GM23248 (cell line): ENCODE measurements at places on chromosomes 11 and 22. TPM values are rescaled to one million over a fixed set of nuclear protein-coding genes. Genes with fewer than 3 reads are reported as not detected.

- H3K27ac ChIP-seq = no peak overlapping the region
- H3K4me1 ChIP-seq = no peaks in the 10 kb centered on the region
- H3K27me3 ChIP-seq = no peaks in the 10 kb centered on the region
- H3K4me3 ChIP-seq = no peak overlapping the region
- peak; percentile 5 for DNase-seq
- H3K36me3 ChIP-seq = no peaks in the 10 kb centered on the region
These were observed 56.2 kb downstream of the CYP2R1 start for GRCh38 chr11:14835496-14836492.

DNA sequence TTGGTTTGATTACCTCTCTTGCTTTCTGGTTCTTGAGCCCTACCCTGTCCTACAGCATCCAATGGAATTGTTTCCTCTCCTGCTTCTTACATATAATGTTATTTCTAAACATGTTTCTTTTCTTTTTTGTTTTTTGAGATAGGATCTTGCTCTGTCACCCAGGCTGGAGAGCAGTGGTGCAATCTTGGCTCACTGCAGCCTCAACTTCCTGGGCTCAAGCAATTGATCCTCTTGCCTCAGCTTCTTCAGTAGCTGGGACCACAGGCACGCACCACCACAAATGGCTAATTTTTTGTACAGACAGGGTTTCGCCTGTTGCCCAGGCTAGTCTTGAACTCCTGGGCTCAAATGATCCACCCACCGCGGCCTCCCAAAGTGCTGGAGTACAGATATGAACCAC is 105.9 kb downstream of the SGSM3 start:
- no peak for DNase-seq
- peaks cover 32% of the 10 kb centered on the region for H3K4me1 ChIP-seq
- no peaks in the 10 kb centered on the region for H3K36me3 ChIP-seq
- H3K27me3 ChIP-seq = no peaks in the 10 kb centered on the region
- no peak overlapping the region for H3K4me3 ChIP-seq

DNA sequence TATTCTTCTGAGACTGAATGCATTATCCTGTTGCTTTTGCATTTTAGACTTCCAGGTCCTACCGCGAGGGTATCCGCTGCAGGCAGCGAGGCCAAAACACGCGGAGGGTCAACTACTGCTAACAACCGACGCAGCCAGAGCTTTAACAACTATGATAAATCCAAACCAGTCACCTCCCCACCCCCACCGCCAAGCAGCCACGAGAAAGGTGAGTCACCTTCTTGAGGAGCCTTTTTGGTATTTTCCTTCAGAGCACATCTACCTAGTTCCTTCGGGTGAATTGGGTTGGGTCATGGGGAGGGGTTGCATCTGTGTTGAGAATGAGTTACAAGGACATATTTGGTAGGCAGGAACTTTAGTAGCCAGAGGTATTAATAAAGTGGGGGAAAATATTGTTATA is 179.8 kb downstream of the NAV2 start:
- H3K27ac ChIP-seq = no peak overlapping the region
- peak; percentile 24 for DNase-seq
- peaks cover 6% of the 10 kb centered on the region; the same call in 1 of the 2 replicates for H3K36me3 ChIP-seq

DNA sequence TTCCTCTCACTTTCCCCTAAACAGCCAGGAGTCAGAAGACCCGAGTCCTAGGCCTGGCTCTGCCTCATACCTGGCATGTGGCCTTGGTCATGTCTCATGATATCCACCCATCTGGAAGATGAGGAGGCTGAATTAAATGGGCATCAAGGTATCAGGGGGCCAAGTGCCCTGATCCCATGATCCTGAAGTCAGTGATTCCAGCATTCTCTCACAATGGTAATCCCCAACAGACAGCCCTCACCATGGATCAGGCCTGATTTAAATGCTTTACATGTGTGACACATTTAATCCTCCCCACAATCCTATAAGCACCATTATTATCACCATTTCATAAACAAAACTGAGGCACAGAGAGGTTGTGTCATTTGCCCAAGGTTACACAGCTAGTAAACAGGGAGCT is 70.0 kb downstream of the PDE2A start:
- H3K4me1 ChIP-seq = peaks cover 13% of the 10 kb centered on the region; the same call in 1 of the 2 replicates
- H3K4me3 ChIP-seq = no peak overlapping the region
- DNase-seq = no peak
- no peak overlapping the region for H3K27ac ChIP-seq

- H3K27ac ChIP-seq = no peak overlapping the region
- H3K27me3 ChIP-seq = peaks cover 50% of the 10 kb centered on the region
- H3K4me1 ChIP-seq = no peaks in the 10 kb centered on the region
- no peak for DNase-seq
- H3K4me3 ChIP-seq = no peak overlapping the region
- H3K36me3 ChIP-seq = no peaks in the 10 kb centered on the region
These were observed 977 bp upstream of the SORL1-AS1 start for GRCh38 chr11:121453589-121454299.

- H3K4me3 ChIP-seq = peak overlapping the region; percentile 92
- no peaks in the 10 kb centered on the region for H3K36me3 ChIP-seq
- H3K27me3 ChIP-seq = no peaks in the 10 kb centered on the region
- DNase-seq = peak; percentile 75
- peak overlapping the region; percentile 67 for H3K27ac ChIP-seq
These were observed 1.2 kb downstream of the DGCR2 start for GRCh38 chr22:19120829-19121630.

DNA sequence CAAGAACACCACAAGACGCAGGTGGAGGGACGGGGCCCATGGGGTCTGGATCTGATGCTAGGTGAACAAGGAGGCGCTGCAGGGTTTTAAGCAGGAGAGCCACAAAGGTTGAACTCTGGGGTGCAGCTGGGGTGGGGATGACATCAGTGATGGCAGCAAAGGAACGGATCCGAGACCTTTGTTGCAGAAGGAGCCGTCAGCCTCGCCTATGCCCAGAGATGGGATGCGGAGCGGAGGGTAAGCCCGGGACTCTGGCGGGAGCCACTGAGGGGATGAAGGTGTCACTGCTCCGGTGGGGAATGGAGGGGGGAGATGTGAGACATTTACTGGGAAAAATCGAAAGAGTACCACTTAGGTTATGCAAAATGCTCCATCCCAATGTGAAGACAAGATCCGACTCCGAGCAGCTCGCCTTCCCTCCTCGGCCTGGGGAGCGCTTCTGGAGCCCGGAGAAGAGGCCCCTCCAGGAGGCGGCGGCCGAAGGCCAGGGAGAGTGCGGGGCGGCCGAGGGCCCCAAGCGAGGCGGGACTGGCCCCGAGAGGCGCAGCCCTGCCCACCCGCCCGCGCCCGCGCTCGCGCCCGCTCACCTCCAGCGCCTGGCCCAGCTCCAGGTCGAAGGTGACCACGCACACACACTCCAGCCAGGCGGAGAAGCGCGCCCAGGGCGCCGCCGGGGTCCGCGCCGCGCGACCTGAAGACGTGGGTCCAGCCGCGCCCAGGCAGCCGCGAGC is 422 bp downstream of the DENND6B start:
- no peak for DNase-seq
- H3K27ac ChIP-seq = no peak overlapping the region
- H3K27me3 ChIP-seq = no peaks in the 10 kb centered on the region
- peak overlapping the region; percentile 81 for H3K4me3 ChIP-seq
- 0 out of 2 replicates have a peak, but pooled peaks cover 4% of the 10 kb centered on the region for H3K4me1 ChIP-seq
- no peaks in the 10 kb centered on the region for H3K36me3 ChIP-seq

Gene MFNG
- total RNA-seq = not detected in 2 replicates

Gene ART1
- not detected in 2 replicates for total RNA-seq

Gene IL18
- total RNA-seq = 58.8 and 62.9 TPM in 2 replicates

Gene C11orf86
- total RNA-seq = not detected in 2 replicates

Gene WNT7B
- 0.25 TPM in 1 of 2 replicates, not detected in the other for total RNA-seq

Gene CTSC
- total RNA-seq = 43.6 and 47.6 TPM in 2 replicates
